ENCODE measurements at places on chromosomes 5 and 9.

GRCh38 chr5:14331386-14331781 lies 188.2 kb downstream of the TRIO start:
- DNase-seq, result no peak

GRCh38 chr5:83919071-83920041 lies 198.7 kb upstream of the HAPLN1 start:
- DNase-seq, result no peak

DNA sequence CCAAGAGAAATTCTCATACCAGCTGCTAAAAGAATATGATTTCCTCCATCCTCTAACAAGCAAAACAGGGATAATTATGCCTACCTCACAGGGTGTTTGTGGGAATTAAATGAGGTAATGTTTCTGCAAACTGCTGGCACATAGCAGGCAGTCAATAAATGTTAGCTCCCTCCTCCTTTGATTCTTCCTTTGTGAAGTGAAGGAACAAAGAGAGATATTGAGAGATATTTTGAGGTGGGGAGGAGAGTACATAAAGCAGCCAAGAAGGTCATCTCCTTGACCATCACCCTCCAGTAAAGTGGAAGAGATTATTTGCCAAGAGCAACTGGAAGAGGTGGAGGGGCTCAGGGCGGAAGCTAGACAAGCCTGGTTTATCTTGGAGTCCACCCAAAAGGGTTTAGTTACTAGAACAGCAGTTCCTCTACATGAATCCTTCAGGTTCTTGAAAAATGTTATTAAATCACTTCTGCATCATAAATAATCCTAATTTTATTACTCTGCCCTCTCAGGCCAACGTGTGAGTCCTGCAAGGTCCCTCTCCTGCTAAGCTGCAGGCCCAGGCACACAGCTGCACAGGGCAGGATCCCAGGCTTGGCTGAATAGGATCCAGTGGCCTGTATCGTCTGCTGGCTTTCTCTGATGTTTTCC lies 35.0 kb upstream of the TLE1 start:
- DNase-seq, result no peak

- no peak for DNase-seq
Observed at GRCh38 chr5:110112348-110112747, 422.6 kb downstream of the MAN2A1 start.

- DNase-seq, result no peak
Observed at GRCh38 chr9:11722957-11723356, 970.2 kb upstream of the TYRP1 start.

DNA sequence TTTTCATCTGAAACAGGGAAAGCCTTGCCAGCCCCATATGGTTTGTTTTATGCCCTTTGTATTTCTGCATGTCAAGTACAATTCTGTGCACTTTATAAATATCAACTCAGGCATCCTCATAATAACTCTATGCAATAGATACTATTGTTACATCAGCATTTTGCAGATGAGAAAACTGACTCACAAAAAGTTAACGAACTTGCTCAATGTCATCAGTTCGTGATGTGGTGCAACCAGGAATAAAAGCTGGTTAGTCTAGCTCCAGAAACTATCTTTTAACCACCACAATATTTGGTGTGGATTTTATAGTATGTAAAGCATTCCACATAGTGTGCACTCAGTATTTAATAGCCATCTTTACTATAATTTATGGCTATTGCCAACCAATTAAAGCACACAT lies 134.9 kb downstream of the MRPS30 start:
- no peak for DNase-seq

- no peak for DNase-seq
Observed at GRCh38 chr5:64497386-64497785, 8.4 kb upstream of the RGS7BP start.

DNA sequence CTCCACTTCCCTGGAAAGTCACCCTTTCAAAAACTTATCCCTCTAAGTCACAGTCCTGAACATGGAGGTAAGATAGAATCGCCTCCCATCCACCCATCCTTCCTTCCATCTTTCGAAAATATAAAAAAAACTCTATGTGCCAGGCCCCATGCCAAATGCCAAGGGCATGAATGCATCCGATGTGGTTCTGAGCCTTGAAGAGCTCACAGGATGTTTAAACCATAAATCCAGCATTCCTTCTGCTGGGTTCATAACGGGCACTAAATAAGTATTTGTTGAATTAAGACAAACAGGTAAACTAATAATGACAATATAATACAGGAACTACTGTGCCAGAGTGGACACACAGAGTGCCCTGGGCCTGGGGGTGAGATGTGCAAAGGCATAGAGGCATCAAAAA lies 147.3 kb downstream of the TTLL11 start:
- no peak for DNase-seq

GRCh38 chr9:80282766-80283165 lies 711.0 kb downstream of the TLE4 start:
- DNase-seq, result no peak

DNA sequence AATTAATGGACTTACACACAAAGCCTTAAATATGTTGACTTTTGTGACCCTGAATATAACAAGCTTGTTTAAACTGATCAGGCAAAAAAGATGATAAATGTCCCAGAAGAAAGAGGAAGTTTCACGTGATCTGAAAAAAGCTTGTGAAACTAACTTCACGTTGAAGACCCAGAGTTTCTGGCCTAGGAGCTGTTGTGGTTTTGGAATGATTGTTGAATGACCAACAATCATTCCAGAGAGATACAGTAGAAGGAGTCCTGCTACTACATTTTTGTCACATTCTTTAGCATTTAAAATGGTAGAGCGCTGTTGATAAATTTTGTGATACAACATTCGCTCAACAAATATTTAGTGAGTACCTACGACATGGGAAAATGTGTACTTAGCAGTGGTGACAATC lies 143.1 kb upstream of the FBN2 start:
- DNase-seq, result no peak

GRCh38 chr9:137435381-137435891 lies 5.7 kb downstream of the ENTPD8 start:
- no peak for DNase-seq

DNA sequence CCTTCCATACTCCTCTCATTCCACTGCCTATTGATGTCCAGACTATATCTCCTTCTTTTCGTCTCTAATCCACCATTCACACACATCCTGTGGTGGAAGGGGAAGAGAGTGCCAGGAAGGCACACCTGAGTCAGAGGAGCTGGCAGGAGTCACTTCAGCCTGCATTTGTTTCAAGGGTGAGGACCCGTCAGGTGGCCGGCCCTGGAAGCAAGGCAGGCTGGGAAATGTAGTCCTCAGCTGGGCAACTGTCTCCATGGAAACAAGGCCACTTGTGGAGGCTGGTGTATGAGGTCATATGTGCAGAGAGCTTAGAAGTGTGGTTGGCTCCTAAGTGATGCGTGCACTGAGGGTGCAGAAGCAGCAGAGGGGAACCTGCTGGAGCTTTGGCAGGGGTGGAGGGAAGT lies 278.4 kb downstream of the NSG2 start:
- DNase-seq, result no peak

DNA sequence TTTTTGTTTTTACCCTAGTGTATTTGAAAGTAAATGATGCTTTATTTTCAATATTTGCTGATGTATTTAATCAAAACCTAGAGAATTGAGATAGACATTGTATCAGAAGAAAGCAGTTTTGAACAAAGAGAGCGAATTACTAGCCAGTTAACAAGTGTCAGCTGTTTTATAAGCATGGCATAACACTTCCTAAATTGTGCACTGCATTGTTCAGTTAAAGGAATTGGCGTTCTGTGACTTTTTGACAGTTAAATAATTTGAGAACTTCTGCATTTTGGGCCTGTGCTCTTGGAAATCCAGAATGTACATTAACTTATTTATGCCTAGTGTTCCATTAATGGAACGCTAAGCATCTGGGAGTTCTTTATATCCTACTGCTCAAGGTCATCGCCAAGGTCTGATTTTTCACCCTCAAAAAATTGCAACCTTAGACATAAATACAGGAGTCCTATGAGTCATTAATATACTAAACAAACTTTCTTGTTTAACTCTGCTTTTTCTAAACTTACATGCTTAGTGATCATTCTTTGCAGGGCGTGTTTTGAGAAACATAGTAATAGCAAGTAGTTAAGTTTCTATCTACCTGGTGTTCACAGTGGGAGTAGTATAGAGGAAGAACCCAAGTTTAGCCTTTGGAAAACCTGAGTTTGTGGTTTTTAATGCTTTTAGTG lies 31.1 kb downstream of the RASA1 start:
- no peak for DNase-seq

GRCh38 chr9:37625036-37625757 lies 25.6 kb upstream of the FRMPD1 start:
- DNase-seq, result no peak

DNA sequence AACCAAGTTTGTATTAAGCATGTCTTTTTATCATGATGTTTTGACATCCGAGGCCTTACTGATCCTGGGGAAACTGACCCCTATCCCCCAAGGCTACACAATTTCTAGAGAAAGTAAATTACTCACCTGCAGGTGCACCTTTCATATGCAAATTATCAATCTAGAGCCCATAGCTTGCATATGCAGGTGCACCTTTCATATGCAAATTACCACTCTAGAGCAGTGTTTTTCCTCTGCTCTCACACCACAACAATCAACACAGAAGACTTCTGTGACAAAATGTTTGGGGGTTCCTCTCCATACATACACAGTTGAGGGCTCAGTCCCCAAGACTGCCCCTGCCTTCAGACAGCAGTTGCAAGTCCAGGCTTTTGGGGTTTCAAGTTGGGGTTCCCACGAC lies 203.7 kb upstream of the RORB start:
- no peak for DNase-seq

DNA sequence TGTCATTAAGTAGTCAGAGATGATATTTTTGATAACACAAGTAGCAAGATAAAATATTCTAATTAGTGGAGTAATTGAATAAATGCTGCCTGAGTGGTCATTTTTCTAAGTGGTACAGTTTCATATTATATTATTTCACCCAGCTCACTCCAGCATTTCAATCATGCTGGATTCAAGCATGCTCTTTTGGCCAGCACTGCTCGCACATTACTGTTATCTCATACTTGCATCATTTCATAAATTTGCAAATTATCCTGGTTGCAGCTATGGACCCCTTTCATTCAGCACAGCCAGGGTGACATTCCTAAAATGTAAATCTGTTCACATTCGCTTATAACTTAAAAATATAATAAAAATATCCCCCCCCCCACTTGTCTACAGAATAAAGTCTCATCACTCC lies 520.8 kb upstream of the CYLC2 start:
- DNase-seq, result no peak

GRCh38 chr5:132184588-132184987 lies 43.1 kb downstream of the P4HA2 start:
- no peak for DNase-seq

DNA sequence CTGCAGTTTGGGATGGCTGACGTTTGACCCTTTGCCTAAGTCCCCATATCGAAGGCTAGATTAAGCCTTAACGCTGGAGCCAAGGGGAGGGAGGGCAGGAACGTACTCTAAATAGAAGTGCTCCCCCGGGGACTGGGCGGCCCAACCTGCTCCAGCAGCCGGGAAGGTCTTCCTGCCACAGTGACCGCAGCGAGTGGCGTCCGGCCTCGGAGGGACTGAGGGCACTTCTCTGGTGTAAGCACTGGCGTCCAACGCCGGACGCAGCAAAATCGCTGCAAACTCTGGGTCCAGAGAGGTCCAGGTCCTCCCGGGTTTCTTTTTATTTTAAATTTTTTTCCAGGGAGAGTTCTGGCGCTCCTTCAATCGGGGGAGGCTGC lies 505 bp upstream of the ACER2 start:
- DNase-seq, result peak; percentile 5

DNA sequence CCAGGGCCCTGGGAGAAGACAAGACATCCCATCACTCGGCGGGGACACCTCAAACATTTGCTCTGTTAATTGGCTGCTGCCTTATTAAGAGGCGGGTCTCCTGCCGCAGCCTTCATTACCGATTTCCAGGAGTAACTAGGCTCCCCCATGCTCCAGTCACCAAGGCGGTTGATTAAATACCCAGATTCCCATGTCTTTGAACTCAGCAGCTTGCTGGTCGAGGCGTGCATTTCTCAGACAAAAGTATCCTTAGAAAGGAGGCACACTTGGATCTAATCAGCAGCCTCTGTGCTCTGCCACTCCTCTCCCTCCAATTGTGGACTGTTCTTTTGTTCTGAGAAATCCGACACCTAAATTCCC lies 228.8 kb downstream of the FSTL4 start:
- no peak for DNase-seq

DNA sequence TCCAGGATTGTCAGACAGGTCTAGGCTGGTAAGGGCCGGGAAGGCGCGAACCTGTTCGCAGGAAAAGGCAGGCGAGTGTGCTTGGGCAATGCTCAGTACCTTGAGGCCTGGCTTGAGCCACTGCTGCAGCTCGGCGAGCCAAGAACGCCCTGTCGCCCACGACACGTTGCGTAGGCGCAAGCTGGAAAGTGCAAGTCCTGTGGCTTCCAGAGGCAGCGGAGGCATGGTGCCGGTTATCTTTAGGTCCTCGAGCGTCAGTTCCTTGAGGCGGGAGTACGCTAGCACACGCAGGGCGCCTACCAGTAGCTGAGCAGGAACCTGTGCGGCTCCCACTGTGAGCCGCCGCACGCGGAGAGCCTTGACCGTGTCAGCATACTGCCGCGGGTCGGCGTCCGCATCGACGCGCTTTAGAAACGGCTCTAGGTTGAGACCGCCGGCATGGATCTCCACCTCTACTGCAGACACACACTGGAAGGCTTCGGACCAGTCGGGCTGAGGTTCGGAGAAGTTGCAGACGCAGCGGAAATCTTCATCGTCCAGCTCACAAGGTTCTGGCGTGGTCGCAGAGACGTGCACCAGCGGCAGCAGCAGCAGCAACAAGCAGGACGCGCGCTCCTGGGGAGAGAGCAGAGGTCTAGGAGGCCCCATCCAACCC lies 482 bp downstream of the CD14 start:
- DNase-seq, result peak; percentile 24
